Kidney epithelial cell (primary cell): ENCODE measurements at places on chromosomes 6 and 20. TPM values are rescaled to one million over a fixed set of nuclear protein-coding genes. Genes with fewer than 3 reads are reported as not detected.

The RIPPLY2 gene
- total RNA-seq = not detected in 2 replicates

The HCRTR2 gene
- not detected in 2 replicates for total RNA-seq

The LY6G6D gene
- not detected in 2 replicates for total RNA-seq

The NKX2-2 gene
- total RNA-seq = not detected in 2 replicates

The BPIFB1 gene
- total RNA-seq = not detected in 2 replicates

The RAB44 gene
- total RNA-seq = 0.07 TPM in 1 of 2 replicates, not detected in the other

The DCDC2 gene
- 37.1 and 43.9 TPM in 2 replicates for total RNA-seq

The RAET1L gene
- total RNA-seq = 1.5 and 1.8 TPM in 2 replicates

- no peak for DNase-seq
Measured at GRCh38 chr6:3405679-3406078, 51.2 kb downstream of the SLC22A23 start.

DNA sequence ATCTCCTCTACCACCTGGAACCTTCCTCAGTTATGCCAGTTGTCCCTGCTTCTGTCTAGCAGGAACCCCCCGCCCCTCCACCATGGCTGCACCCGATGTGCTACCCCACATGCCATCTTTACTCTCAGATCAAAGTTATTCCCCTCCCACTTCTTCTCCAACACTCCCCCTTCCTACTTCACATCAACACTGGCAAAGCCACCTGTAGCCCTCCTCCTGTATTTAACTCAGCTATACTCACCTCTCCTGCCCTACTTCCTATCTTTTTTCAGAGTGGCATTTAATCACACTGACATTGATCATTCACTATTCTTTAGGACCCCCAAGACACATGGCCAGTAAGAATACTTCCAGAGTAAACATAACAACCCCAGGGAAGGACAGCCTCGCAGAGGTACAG lies 84.3 kb downstream of the MBOAT1 start:
- no peak for DNase-seq

GRCh38 chr6:108115598-108116058 lies 41.1 kb upstream of the OSTM1 start:
- DNase-seq = no peak

DNA sequence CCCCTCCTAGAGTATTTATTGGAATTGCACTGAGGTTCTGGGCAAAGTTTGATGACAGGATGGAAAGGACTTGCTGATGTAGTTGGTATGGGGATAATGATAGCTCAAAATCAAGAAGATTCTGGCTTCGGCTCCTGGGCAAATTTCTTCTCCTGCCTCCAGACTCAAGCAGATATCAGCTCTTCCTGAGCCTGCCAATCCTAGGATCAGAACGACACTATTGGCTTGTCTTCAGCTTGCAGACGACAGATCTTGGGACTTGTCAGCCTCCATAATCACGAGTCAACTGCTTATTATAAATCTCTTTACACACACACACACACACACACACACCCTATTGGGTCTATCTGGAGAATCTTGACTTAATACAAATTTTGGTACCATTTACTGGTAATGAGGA lies 131.1 kb downstream of the PREX1 start:
- DNase-seq = no peak

GRCh38 chr6:38114976-38115625 lies 295.6 kb downstream of the ZFAND3 start:
- DNase-seq = no peak

DNA sequence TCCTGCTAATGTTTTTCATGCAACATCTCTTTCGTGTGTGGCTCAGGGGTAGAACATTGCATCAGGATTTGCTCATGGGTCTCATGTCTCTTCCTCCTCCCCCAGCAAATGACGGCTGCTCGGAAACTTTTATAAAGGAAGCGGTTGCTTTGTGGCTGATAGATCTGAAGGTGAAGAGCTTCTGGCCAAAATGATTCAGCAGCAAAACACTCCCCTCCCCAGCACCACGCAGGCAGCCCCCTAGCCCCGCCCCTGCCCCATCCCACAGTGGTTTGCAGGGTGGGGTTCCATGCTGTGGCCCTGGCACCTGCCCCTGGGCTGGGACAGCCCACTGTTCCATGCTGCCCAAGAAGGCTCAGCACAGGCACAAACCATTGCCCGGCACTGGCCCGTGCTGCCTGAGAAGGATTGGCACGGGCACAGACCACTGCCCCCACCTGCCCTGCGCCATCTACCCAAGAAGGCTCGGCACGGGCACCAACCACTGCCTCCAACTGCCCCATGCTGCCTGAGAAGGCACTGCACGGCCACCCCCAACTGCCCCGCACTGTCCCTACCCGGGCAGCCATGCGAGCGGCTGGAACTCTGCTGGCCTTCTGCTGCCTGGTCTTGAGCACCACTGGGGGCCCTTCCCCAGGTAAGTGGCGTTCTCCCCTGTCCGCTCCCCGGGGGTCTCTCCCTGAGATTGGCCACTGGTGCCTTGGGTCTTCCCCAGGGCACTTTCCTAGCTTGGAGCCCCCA lies at the start of gene CST7:
CST7 (plus strand) TSS at position 331 of the 741 bp plus-strand sequence; CDS start at position 568, 237 bp downstream.
- no peak for DNase-seq

- DNase-seq = no peak
Measured at GRCh38 chr6:142238881-142239280, 62.9 kb upstream of the ADGRG6 start.

DNA sequence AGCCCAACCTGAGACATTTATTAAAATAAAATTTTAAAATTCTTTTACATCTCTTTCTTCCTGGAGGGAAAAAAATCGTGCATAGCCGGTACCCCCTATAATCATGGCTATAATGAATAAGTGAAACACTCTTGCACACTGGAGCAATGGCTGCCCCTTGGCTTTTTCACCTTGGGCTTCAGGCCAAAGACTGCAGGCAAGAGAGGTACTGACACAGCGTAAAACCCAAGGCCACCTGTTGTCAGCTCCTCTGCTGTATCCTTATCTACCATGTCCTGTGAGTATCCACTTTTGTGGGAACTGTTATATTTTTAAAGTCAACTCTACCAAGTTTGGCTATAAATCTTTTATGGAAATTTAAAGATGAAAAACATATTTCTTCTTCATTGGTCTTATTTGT lies 23.0 kb upstream of the LY86 start:
- DNase-seq = no peak

DNA sequence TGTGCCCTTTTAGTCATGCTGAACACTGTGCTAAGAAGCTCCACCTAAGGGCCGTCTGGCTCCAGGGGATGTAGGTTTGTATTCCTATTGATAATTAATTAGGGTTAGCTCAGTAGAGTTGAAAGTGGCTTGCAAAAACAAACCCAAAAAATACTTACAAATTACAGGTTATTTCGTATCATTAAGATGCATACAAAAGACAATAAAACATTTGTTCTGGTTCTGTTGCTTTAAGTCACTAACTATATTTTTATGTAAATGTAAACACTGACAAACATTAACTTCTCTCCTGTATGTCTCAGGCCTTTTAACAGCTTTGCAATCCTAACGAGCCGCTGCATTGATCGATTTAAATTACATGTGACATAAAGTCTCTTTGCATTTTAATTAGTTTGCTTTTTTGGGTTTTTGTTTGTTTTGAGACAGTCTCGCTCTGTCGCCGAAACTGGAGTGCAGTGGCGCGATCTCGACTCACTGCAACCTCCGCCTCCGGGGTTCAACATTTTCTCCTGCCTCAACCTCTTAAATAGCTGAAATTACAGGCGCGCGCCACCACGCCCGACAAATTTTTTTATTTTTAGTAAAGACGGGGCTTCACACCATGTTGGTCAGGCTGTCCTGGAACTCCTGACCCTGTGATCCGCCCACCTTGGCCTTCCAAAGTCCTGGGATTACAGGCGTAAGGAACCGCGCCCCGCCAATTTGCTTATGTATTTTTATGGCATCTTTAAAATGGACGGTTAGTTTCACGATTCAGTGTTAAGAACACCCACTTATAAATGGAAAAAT lies 110.9 kb downstream of the HFE start:
- no peak for DNase-seq

GRCh38 chr6:16136621-16137450 lies 8.0 kb downstream of the MYLIP start:
- DNase-seq = peak; percentile 73

- DNase-seq = no peak
Measured at GRCh38 chr6:29462022-29462421, 5.1 kb downstream of the OR2H1 start.

- no peak for DNase-seq
Measured at GRCh38 chr20:63093966-63094766, 87.4 kb upstream of the BHLHE23 start.

GRCh38 chr6:34189806-34190503 lies 44.1 kb upstream of the GRM4 start:
- no peak for DNase-seq
